ENCODE measurements at places on chromosomes 3 and 15. TPM values are rescaled to one million over a fixed set of nuclear protein-coding genes. Genes with fewer than 3 reads are reported as not detected.
A peak's percentile ranks its signal among the peaks of the same experiment; 100 is the strongest.

- DNase-seq, result no peak
Observed at GRCh38 chr3:150447084-150447483, 39.0 kb downstream of the TSC22D2 start.

GRCh38 chr3:69161587-69162307 is 39.4 kb upstream of the LMOD3 start:
- no peak for DNase-seq

DNA sequence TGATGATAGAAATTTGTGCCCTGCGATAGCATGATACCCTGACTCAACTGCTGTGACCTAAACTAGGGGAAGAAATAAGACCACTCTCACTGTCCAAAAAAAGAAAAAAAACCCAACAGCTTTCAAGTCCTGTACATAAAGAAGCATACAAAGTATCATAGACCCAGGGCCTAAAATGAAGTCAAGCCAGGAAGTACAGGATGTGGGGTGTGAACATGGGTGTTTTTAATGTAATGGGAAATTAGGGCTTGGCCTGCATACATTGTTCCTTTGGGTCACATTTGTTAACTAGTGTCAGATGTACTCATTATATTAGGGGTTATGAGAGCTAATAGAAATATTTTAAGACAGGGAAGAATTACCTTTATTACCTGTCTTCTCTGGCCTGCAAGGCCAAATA is 200.5 kb upstream of the BHLHE40 start:
- no peak for DNase-seq

DNA sequence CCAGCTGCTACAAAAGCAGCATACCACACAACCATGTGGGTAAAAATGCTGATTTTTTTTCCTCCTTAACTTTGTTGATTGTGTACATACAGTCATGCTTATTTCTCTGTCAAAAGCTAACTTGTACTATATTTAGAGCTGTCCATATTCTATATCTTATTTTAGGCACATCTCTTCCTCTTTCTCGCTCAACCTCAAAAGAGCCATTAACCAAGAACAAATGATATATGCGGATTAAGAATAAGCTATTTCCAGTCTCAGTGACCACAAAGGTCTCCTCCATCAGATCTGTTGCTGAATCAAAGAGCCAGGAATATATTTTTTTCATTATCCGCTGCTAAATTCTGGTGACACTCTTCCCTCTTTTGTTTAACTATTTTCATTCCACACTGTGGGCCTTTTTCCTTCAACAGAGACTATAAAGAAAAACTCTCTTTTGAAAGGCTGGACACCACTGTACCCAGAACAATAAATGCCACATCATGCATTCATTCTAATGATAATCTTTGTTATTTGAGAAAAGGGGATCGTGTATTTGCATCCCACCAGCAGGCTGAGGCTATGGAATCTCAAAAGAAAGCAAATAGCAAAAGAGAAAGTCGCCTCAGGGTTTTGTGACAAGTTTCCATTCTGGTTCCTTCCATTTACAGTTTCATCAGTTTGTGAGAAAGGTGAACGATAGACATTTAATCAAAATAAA is 8.0 kb downstream of the TMEM212 start:
- no peak for DNase-seq

DNA sequence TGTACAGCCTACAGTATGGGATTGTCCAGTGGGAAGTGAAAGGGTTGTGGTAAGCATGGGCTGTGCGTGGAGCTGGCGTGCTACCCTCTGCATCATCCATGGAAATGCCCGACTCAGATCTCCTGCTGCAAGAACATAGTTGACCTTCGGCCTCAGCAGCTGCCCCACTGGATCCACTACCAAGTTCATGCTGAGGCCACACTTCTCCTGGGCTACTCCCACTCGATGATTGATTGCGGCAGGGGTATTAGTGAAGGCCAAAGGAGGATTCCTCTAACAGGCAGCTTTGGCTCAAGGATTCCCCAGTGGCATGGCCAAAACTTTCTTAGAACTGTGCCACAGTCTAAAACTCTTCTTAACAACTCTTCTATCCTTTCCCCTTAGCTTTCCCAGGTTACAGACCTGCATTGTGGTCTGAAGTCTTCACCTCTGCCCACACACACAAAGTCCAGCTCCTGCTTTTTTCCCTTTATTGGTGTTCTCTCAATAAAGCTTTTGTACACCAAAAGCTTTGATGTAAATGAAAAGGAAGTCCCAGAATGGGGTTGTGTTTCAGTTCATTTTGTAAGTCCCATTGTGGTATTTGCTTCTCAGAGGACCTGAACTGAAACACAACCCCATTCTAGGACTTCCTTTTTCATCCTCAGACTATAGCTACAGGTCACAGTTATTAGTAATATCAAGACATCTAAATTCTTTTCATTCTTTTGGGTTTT is 4.9 kb upstream of the TBC1D5 start:
- DNase-seq, result no peak

DNA sequence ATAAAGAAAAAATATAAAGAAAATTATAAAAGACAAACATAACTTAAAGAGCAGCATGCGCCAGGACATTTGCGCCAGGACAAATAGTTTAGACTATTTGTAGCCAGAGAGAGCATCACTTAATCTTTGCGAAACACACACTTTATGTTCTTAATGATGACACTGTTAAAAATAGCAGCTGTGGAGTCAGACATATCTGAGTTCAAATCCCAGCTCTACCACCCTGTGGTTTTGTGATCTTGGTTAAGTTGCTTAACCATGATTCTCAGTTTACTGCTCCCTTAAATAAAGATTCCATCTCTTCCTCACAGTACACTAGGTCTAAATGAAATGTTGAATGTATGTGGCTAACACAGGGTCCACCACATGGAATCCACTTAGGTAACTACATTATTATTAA is 31.4 kb downstream of the KCNMB2 start:
- DNase-seq, result no peak

GRCh38 chr3:138068579-138069174 is 46.7 kb downstream of the DZIP1L start:
- DNase-seq, result peak; percentile 57

DNA sequence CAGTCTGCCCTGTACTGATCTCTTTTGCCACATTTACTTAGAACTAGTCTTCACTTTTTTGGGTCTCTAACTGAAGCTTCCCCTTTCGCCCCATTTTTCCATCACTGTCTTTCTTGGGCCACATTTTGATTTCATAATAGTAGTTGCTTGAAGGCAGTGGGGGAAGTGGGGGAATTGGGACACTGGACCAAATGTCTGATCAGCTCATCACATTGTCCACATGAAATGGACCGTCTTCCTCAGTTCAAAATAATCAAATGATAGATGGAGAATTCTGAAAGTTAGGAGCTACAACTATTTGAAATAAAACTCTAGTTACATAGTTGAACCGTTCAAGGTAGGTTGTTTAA is 747 bp downstream of the PDCD6IP start:
- DNase-seq, result no peak

DNA sequence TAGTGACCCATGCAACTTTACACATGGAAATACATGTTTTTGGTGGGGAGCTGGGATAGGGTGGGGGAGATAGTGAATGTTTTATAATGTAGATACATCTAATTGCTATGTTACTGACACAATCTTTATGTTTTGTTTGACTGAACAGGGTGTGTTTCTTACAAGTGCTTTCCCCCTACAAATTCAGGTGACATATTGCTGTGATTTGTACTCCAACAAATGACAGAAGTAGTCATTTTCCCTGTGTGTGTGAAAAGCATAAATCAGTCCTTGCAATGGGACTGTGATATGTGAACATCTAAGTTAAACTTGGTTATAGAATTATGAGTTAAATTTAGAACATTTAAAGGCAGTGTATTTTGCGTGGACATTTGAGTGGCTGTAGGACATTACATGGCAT is 27.3 kb downstream of the OTOL1 start:
- DNase-seq, result no peak

DNA sequence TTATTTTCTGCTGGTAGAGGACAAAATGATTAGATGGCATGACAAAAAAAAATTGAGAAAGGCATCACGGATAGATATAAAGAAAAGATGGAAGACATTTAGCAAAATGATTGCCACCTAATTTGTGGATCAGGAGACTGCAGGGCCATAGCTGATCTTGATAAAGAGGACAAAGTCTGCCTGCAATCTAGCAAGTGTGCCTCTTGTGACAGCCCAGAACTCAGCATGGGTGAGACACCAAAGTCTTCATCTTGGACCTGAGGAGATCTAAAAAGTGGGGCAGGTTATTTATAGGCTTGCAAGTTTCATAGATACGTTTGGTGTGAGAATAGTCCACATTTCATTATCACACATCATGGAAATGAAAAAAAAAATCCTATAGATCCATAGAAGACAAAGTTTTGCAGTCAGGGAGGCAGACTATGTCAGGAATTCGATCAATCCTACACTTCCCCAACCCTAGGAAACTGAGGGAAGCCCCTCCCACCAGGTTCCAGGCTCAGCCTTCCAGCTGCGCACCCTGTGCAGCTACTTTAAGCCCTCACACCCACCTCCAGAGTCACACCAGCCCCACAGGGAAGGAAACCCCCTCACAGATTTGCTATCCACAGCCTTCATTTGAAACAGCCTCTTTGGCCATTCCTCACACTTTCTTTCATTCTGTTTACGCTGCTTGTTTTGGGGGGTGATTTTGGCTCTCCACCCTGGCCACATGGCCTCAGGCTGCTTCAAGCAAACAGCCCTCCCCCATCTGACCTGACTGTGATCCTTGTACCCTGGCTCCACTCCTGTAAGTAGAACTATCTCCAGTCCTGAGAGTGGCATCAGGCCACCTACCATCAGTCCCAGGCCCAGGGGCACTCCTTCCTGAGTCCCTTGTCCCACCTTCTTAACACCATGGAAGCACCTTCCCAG is 28.1 kb upstream of the KLHL6 start:
- DNase-seq, result no peak

GRCh38 chr3:116512281-116512680 is 67.0 kb upstream of the LSAMP start:
- no peak for DNase-seq

DNA sequence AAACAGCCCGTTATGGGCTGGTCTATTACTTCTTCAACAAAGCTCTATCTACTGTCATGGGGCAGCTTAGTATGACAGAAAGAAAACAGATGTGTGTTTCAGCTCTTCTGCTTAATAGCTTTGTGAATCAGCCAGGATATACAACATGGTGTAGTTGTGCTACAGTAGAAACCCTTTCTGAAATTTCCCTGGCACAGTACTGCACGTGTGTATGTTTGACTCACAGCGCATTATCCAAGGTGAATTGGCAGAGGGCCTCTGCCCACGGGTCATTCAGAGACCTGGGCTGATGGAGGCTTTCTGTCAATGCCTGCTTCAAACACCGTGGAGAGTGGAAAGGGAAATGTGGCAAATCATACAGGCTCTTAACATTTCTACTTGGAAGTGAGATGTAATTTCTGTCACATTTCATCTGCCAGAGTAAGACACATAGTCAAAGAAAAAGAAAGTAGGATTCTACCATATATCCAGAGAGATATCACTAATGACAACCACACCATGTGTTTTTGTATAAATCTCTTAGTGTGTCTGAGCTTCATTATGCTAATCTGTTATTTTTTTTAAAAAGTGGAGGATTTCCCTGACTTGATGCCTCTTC is 505.1 kb downstream of the CNTN4 start:
- no peak for DNase-seq

- DNase-seq, result no peak
Observed at GRCh38 chr3:16251316-16252085, 13.2 kb downstream of the DPH3 start.

- DNase-seq, result no peak
Observed at GRCh38 chr3:2908693-2909351, 201.4 kb downstream of the IL5RA start.

DNA sequence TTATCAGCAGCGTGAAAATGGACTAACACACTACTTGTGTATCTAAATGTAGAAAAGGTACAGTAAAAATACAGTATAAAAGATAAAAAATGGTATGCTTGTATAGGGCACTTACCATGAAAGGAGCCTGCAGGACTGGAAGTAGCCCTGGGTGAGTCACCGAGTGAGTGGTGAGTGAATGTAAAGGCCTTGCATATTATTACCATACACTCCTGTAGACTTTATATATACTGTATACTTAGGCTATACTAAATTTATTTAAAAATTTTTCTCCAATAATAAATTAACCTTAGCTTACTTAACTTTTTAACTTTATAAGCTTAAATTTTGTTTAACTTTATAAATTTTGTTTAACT is 67.2 kb upstream of the TSPAN3 start:
- no peak for DNase-seq

GRCh38 chr3:57164217-57164656 is 916 bp downstream of the IL17RD start:
- no peak for DNase-seq

GRCh38 chr3:122391681-122392446 is 7.9 kb downstream of the FAM162A start:
- no peak for DNase-seq

DNA sequence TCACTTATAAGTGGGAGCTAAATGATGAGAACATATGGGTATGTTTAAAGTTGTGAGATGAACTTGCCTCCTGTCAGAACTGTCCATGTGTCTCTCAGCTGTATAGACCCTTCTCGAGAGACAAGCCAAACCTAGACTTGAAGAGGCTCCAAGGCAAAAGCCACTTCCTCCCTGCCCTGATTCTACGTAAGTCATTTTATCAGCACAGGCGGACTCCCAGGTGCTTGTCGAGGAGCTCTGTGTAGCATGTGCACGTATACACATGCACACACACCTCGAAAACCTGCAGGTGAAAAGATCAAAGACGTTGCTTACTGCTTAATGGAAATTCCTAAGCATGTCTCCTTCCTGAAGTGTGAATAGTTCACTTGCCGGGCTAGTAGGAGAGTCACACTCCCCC is 5.6 kb upstream of the CLEC3B start:
- DNase-seq, result no peak

DNA sequence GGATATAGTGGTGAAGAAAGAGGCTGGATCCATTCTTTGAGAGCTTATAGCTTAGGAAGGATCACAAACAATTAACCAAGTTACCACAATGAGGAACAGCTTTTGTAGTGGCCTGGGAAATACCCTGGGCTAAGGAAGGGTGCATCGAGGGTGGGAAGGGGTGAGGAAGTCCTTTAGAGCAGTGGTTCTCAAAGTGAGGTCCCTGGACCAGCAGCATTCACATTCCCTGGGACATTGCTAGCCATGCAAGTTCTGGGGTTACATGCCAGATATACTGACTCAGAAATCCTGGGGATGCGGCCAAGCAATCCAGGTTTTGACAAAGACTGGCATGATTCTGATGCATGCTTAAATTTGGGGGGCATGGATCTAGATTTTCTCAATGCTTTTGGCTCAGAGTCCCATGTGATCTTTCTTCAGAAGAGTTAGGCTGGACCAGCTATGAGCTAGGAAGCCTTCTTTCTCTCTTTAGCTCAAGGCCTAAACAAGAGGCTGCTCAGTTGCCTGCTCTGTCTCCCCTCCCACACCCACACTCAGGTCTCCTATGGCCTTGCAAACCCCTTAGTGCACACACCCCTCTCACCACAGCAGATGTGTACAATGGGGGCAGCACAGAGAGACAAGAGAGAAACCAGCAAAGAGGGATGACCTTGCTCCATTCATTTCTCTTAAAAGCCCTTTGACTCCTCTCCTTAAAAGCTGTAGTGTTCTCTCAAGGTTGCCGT is 1.8 kb upstream of the CCR1 start:
- DNase-seq, result no peak

GRCh38 chr3:64270142-64270865 is 45.0 kb upstream of the PRICKLE2 start:
- no peak for DNase-seq

CEMIP gene
- total RNA-seq, result 0.15 TPM

AADACL2 gene
- total RNA-seq, result not detected

LRRN1 gene
- total RNA-seq, result not detected

RETNLB gene
- total RNA-seq, result not detected

PLA2G4D gene
- total RNA-seq, result not detected

CD80 gene
- total RNA-seq, result 13.9 TPM

HPS3 gene
- 12.7 TPM for total RNA-seq

GOLGA6D gene
- total RNA-seq, result 0.10 TPM
